MV-4-11 (cell line): ENCODE measurements at places on chromosomes 7 and 10.
A peak's percentile ranks its signal among the peaks of the same experiment; 100 is the strongest.

DNA sequence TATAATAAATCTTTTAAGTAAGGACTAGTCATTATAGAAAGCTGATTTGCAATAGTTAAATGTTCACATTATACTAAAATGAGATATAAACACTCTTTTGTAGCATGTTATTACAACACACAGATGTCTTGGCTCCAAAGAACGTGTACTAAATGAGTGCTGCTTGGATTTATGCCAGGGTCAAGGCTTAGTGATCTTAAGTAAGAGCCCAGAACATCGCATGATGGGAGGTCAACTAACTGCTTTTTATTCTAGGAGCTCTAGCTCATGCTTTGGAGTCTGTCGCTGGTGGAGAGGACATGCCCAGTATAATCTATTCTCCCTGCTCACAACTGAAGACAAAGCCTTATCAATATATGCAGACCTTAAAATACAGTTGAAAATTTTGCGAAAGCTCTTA is 315.1 kb downstream of the BBS9 start:
- no peak for DNase-seq

DNA sequence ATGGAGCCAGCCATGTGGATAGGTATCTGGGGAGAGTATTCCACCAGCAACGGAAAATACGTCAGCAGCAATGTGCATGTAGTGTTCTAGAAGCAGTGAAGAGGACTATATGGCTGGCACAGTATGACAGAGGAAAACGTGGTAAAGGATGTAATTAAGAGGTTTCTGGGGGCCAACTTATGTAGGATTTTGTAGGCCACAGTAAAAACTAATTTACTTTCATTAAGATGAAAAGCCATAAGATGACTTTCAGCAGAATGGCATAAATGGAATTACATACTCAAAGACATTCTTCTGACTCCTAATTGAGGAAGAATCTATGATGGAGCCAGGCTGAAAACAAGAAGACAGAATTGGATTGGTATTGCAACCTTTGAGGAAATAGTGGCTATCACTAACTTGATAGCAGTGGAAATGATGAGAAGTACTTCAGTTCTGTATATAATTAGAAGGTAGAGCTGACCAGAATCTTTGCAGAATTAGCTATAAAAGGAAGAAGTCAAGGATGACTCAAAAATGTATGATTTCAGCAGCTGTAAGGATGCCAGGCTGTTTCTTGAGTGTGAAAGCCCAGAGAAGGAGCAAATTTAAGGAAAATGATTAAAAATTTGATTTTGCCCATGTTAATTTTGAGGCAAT is 156.7 kb downstream of the MBL2 start:
- DNase-seq = no peak

GRCh38 chr10:45380903-45381620 is 7.0 kb downstream of the ALOX5 start:
- peak; percentile 56 for DNase-seq

DNA sequence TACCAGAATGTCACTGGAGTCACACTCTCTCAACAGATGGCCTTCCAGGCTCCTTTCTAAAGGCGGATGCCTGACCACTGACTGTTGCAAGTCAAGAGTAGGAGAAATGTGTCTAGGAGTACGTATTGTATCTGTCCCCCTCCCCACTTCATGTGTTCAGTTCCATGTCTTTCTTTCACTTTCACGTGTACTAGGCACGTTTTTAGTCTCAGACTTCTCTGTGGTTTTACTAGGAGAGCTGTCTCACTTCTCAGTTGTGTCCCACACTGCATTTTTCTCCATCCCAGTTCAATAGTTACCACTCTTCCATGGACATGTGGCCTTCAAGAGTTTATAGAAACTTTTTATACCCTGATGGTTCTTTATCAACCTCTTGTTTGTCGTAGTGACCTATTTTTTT is 893.0 kb downstream of the NRG3 start:
- DNase-seq = no peak

DNA sequence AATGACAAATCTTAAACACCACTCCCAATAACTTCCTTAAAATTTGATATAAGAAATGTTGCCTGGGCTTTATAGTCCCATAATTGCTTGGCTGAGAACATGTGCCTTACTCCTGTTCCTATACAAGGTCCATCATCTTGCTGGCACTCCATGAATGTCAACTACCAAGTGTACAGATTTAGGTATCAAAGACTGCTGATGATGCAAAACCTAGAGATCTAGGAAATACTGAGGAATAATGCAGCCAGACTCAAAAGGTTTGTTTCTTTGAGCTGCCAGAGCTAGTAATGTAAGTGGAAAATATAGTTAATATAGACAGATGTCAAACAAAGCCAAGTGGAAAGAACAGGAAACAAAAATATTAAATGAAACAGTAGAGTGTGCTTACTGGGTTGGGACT is 121.1 kb downstream of the DYNC1I1 start:
- no peak for DNase-seq

DNA sequence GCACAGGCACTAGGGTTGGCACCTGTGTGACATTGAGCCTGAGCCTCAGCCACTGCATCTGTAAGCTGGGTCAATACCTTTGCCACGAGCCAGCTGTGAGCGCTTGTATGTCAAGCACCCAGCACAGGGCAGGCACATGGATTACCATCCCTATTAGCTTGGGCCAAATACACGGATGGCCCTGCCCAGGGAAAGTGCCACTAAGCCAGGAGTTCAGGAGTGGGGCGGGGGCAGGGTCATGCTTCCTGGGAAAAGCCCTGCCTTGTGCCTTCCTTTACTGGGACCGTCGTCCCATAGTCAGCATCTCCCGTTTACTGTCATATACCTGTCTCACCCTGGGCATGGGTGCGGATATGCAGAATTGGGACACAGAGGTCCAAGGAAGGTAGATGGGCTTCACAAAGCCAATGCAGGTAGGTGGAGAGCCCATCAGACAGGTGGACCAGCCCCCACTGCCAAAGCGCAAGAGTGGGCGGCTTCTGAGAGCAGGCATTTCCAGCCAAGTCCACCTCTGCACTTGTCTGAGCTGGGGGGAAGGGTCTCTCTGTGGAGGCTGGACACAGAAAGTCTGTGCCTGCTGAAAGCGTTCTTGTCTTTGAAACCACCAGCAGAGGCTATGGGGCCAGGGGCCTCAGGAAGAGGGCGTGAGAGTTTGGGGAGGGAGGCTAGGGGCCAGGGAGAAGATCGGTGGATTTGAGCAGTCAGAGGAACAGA is 72.6 kb downstream of the VWA2 start:
- no peak for DNase-seq

GRCh38 chr10:129940617-129941198 is 23.4 kb downstream of the EBF3 start:
- no peak for DNase-seq

DNA sequence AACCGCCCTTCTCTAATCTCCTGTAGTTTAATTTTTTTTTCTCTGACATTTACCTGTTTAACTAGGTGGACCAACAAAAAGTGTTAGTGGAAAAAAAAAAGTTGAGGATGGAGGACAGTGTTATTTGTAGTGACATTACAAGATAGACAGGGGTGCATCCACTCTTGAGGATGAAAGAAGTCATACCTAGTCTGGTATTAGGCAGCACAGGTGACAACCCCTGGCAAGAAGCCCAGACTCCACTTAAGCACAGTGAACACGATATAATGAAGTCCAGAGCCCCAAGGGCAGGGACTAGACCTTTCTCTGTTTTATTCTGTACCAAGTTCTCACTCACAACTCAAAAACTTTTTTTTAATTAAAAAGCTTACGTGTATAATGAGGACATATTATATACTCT is 268.4 kb downstream of the GPR37 start:
- no peak for DNase-seq

DNA sequence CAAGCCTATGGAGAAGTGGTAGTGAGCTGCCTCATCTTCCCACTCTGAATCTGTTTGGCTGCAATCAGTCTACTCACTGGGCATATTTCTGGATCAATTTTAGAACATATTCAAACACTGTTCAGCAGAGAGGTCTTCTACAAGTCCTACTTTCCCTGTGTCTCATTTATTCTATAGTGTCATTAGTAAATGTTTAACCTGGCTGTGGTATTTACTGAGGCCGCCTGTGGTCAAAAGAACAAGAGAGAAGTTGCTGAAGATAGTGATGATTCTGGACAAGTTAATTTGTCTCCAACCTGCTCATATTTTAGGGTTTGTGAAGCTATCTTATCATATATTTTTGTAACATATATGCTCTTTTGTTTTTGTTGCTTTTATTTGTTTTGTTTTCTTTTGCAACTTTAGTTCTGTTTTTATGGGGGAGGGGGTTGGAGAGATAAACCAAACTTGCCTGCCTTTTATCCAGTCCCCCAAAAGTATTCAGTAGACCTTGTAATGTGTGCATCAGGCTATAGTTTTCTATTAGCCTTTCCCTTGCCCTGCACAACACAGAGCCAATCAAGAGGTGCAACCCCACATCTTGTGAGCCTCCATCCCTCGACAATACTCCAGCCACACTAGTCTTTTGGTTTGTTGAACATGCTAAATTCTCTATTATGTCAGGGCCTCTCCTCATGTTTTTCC is 362.8 kb upstream of the MBL2 start:
- no peak for DNase-seq

DNA sequence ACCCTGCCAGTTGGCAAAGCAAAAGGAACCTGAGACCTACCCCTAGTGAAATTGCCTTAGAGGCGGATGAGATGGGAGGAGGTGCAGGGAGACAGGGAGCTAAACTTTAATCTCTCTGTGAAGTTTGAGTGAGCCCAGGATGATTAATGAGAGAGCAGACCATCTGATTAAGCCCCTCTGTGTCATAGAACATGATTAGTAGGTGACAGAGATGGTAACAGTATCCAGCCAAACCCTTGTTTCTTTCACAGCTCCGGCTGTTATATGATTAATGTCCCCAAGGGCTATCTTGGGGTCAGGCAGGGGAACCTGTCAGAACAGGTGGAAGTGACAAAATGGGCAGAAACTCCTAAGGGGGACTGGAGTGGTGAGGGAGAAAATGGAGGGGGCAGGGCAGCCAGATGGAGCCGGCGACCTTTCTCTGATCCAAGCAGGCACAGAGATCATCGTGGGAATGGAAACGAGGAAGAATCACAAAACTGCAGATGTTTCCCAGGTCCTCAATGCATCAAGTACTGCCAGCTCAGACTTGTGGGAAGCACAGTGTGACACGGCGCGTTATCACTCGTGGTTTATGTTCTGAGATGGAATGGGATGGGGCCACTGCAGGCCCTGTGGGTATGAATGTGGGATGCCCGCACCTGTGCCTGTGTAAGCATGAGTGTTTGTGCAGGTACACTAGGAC is 684.2 kb downstream of the LRMDA start:
- no peak for DNase-seq

GRCh38 chr7:26065652-26066051 is 86.3 kb upstream of the NFE2L3 start:
- DNase-seq = no peak
